ENCODE measurements at places on chromosomes 2 and 18. TPM values are rescaled to one million over a fixed set of nuclear protein-coding genes. Genes with fewer than 3 reads are reported as not detected.
A peak's percentile ranks its signal among the peaks of the same experiment; 100 is the strongest.

DNA sequence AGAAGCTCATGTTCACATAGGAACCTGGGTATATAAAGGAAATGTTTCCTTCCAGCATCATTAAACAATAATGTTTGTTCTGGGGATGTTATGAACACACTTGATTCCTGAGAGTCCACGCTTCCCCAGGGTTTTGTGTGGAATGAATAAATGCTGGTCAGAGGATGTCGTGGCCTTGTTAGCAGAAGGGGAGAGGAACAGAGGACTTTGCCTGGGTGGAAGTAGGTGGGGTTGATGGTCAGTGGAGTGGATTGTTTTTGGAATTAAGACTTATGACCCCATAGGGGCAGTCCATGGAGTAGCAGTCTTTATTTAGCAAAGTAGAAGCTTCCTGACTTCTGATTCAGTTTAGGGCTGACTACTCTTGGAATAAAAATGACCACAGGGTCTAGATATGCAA is 139.6 kb downstream of the MYO1B start:
- H3K4me1 ChIP-seq: peaks cover 16% of the 10 kb centered on the region
- H3K4me3 ChIP-seq: no peak overlapping the region
- H3K27me3 ChIP-seq: no peaks in the 10 kb centered on the region
- DNase-seq: no peak

GRCh38 chr2:174121175-174121574 is 127.2 kb downstream of the OLA1 start:
- H3K27ac ChIP-seq: no peak overlapping the region
- DNase-seq: no peak
- peaks cover 1% of the 10 kb centered on the region for H3K36me3 ChIP-seq
- H3K27me3 ChIP-seq: no peaks in the 10 kb centered on the region

- H3K4me1 ChIP-seq: no peaks in the 10 kb centered on the region
- no peaks in the 10 kb centered on the region for H3K27me3 ChIP-seq
- no peak overlapping the region for H3K4me3 ChIP-seq
- no peak for DNase-seq
- no peak overlapping the region for H3K27ac ChIP-seq
These were observed 141.0 kb downstream of the CMPK2 start for GRCh38 chr2:6724605-6725140.

DNA sequence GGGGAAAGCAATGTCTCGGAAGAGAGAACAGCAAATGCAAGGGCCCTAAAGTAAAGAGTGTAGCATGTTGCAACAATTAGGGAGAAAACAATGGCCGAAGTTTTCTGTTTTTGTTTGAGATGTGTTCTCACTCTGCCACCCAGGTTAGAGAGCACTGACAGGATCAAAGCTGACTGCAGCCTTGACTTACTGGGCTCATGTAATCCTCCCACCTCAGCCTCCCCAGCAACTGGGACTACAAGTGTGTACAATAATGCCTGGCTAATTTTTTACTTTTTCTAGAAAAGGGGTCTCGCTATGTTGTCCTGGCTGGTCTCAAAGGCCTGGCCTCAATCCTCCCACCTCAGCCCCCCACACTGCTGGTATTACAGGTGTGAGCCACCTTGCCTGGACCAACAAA is 23.9 kb downstream of the MEMO1 start:
- no peak overlapping the region for H3K4me3 ChIP-seq
- no peak overlapping the region for H3K27ac ChIP-seq
- H3K4me1 ChIP-seq: peaks cover 36% of the 10 kb centered on the region
- DNase-seq: no peak

- H3K27me3 ChIP-seq: no peaks in the 10 kb centered on the region
- H3K4me3 ChIP-seq: no peak overlapping the region
These were observed 24.0 kb upstream of the TMEM37 start for GRCh38 chr2:119407430-119408220.

DNA sequence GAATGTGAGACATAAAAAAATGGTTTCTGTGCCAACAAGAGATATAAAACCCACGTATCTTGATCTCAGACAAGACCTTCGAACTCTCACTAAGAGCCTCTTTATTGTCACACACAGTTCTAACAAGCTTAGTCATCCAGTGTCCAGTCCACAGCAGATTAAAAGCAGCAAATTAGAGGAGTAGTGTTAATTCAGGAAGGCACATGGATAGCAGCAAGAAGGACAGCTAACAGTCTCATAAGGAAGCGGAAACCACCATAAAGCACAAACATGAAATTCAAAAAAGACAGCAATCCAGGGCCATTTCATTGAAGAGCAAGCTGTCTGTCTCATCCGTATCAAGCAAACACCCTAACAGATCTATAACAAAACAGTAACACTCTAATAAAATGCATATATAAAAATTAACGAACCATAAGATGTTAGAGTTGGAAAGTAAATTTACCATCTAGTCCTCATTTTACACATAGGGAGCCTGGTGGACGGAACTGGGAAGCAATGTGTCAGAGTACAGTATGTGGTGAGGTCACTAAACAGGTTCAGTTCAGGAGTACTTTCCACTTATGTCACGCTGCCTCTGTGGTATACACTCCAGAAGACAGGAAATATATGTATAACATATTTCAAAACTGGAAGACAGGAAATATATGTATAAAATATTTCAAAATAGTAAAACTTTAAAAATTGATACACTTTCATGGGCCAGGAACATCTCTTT is 18.3 kb downstream of the AAK1 start:
- no peaks in the 10 kb centered on the region for H3K4me1 ChIP-seq
- H3K4me3 ChIP-seq: no peak overlapping the region

DNA sequence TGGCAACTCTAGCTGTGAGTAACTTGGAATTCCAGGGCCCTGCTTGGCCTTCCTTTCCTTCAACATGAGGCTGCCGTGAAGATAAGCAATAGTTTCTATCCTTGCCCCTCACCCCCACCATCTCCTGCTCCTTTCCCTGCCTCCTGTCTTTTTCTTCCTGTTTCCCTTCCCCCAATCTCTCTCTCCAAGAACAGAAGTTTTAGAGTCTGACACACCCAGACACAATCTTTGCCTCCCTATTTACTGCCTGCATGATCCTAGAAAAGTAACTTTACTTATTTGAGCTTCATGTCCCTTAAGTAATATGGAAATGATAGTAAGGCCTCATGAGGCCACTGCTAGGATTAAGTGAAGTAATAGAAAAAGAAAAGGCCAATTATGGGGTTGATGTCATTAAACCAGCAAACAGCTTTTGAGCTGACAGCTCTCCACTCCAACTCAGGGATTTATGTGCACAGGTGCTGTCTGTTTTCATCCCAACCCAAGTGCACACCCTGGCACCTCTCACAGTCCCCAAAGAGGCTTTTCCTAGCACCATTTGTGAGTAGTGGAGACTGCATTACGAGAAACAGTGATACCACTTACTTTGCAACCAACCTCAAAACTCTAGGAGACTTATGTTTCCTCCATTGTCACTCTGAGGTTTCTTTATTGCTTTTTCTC is 123.7 kb upstream of the SIX3 start:
- no peak overlapping the region for H3K4me3 ChIP-seq
- no peak overlapping the region for H3K27ac ChIP-seq
- peaks cover 47% of the 10 kb centered on the region for H3K27me3 ChIP-seq
- H3K4me1 ChIP-seq: no peaks in the 10 kb centered on the region

DNA sequence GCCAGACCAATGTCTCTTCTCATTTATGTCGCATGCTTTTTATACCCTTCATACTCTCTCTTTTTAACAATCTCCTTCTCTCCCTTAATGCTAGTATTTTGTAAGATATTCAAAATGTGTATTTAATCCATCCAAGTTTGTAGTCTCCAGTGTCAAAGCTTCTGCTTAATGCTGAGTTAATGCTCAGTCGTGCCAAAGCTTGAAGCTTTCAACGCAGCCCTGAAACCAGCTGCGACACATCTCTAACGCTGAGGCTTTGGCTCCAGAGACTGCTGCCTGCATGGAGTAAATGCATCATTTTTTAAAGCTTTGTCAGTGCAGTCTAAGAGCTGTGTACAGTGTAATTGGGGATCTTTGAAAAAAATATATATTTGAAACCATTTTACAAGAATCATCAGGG is 2108.8 kb upstream of the PIK3C3 start:
- no peaks in the 10 kb centered on the region for H3K4me1 ChIP-seq
- no peak overlapping the region for H3K4me3 ChIP-seq
- DNase-seq: no peak
- H3K36me3 ChIP-seq: no peaks in the 10 kb centered on the region
- peaks cover 26% of the 10 kb centered on the region for H3K27me3 ChIP-seq
- no peak overlapping the region for H3K27ac ChIP-seq

DNA sequence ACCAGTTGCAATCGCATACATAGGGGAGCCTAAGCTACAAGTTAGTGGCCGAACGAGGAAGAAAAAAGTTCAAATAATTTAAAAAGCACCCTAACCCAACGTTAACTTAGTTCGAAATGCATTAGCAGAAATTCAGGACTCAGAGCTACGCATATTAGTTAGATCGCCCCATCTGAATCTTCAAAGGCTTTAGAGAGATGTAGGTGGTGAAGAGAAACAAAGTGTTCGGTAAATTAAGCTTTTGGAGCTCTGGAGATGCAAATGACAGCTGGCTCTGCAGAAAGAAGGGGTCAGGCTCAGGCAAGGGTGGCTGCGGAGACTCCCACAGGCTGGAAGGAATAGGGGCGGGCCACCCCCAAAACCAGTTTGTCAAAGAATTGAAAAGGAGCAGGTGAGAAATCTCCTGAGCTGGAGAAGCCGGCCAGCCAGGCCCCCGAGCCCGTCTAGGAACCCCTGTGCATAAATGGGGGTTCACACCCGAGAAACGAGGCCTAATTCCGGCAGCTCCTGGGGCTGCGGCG is 621 bp downstream of the TXNL1 start:
- peak overlapping the region; percentile 99 for H3K27ac ChIP-seq
- H3K36me3 ChIP-seq: peaks cover 9% of the 10 kb centered on the region
- DNase-seq: no peak

DNA sequence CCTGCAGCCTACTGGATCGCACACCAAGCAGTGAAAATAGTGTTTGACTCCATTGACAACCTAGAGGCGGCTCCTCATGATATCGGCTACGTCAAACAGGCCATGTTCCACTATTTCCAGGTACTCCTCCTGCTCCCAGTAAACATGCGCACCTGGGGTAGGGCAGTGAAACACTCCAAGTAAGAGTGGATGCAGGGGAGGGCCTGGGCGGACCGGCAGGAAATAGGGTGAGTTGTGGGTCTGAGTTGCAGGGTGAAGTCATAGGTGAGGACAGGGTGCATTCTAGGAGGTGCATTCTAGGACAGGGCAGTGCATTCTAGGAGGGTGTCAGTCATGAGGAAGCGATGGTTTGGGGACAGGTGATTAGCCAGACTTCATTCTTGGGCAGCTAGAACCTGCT is 5.0 kb downstream of the NAGK start:
- no peaks in the 10 kb centered on the region for H3K27me3 ChIP-seq
- no peak overlapping the region for H3K4me3 ChIP-seq
- DNase-seq: no peak
- H3K27ac ChIP-seq: no peak overlapping the region
- H3K4me1 ChIP-seq: peaks cover 54% of the 10 kb centered on the region

Gene SLC5A7
- total RNA-seq: not detected

Gene ZNF804A
- not detected for total RNA-seq

Gene MRO
- total RNA-seq: not detected
